Gastroesophageal sphincter (tissue), 4 donors: ENCODE measurements at places on chromosomes 5 and 9. TPM values are rescaled to one million over a fixed set of nuclear protein-coding genes. Genes with fewer than 3 reads are reported as not detected.

HRCT1 gene
- 10.1 TPM for total RNA-seq

GRCh38 chr5:154829589-154830218 is 20.7 kb downstream of the FAXDC2 start:
- no peak for ATAC-seq

DNA sequence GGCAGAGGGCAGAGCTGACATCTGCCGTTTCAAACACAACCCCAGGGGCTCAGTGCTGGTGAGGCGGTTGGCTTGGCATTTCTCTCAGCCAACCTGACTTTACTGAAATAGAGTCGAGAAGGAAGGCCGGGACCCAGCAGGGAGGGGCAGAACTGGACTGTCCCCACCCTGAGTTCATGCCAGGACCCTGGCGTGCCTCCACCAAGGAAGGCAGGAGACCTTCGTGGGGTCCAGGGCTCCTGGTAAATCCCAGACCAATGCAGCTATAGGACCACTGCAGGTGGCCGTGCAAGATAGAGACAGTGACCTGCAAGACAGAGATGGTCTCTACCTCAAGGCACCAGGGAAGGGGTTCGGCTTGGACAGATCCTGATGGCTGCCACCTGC is 132.9 kb downstream of the ROR2 start:
- no peak for ATAC-seq

HAVCR1 gene
- total RNA-seq: 1.1 TPM

IFNA21 gene
- not detected for total RNA-seq

- no peak for ATAC-seq
Observed at GRCh38 chr9:95920017-95920416, 44.5 kb downstream of the ERCC6L2 start.

SMIM3 gene
- 42.3 TPM for total RNA-seq

DNA sequence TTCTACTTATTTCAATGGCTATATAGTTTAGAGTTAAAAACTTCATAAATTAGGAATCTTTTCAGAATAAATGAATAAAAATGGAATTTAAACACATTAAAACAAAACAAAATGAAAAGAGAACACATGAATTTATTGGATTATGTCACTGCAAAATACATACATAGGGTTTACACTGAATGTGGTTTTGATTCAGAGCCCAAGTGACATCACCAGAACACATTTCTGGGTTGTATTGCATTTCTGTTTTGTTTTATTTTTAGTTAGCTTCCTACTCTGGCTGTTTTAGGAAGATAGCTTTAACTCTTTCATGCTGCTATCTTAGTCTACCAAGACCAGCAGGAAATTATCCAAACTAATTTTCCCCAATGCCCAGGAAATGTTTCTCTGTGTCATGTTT is 1935.0 kb downstream of the EFNA5 start:
- no peak for ATAC-seq

DNA sequence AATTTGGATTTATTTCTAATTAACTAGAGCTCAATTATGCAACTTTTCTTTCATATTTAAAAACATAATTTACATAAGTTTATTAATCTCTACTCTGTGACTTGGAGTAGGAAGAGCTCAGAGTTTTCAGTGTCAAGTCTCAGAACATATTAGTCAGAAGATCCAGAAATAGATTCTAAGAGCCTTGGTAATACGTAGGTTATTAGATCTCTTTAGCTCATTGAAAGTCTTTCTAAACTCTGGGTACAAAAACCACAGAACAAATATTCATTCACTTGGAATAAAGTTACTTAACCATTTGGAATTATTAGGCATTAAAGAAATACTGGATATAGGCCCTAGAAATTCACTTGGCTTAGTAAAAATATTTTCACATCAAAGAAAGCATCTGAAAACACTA is 26.3 kb upstream of the ISCA1 start:
- no peak for ATAC-seq

DNA sequence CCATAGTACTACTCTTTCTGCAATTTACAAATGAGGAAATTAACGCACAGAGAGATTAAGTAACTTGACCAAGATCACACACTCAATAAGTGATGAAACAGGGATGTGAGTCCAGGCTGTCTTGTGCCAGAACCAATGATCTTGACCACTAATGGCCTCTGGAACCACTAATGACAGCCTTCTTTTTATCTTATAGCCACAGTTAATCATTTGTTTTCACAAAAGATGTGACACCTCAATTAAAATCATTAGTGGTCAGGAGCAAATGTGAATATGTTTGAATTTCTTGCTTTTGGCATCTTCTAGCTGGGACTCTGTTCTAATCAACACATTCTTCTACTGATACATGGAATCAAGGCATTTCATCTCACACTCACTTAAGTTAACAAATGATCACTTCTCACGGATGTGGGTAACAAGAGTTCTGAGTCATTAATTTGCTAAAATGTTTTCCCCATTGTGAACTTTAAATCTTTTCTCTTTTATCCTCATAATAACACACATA is 102.7 kb upstream of the CD180 start:
- no peak for ATAC-seq

DNA sequence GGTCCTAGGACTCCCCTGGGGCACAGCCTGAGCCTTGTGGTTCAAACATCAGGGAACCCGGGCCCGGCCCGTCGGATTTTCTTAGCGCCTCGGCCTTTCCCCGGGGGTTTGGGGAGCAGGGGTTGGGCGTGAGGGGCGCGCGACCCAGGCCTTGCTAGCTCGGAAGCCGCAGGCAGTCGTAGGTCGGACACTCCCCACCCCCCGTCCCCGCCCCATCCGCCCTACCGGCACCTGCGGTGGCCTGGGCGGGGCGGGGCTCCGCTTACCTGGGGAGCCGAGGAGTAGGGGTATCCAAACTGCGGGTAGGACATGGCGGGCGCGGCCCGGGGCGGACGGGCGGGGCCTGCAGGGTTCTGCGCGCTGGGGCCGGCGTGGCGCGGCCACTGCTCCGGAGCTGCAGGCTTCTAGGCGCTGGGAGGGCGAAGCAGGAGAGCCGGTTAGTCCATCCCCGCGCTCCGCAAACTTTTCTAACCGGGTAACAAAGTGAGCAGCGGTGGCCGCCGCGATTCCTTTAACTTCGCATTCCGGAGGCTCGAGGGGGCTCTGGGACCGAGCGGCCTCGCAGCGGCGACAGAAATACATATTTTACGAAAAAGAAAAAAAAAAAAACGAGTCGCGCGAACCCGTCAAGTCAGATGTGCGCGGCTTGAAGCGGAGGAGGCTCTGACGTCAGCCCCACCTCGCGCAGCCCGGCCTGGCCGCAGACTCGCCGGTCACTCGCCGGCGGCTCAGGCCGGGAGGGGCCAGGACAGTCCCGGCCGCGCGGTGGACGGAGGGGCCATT is at the start of gene IRX4:
IRX4 (minus strand) TSS at position 589 of the 783 bp plus-strand sequence; CDS start at position 311, 278 bp downstream.
- no peak for ATAC-seq
